ENCODE measurements at places on chromosomes 12 and 14.

DNA sequence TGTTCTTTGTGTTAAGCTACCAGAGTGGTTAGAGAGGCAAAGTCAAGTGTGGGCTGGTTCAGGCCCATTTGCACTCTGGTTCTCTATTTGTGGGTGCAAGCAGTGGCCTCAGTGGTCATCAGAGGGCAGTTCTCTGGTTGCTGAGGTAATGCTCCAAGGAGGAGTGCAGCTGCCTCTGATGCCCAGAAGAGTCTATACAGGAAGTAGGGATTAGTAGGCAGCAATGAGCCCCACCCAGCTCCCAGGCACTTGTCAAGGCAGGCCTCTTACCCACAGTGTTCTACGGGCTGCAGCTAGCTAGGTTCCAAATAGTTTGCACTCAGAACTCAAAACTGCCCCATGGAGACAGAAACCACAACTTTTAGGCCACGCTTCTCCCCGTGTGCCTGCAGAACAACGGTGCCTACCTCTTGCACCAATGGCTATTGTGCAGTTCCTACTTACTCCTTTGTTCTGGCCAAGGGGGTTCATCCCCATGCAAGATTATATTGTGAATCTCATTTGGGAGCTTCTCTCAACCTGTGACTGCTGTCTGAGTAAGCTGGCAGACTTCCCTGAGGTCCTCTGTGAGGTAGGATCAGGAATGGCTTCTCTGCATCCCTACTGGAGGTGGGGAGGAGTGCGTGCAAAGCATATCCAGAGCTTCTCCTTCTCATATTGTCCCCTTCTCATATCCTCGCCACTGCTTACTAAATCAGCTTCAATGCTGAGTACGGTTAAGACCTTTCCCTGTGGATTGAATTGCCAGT is 410.3 kb upstream of the LMO3 start:
- DNase-seq = no peak

DNA sequence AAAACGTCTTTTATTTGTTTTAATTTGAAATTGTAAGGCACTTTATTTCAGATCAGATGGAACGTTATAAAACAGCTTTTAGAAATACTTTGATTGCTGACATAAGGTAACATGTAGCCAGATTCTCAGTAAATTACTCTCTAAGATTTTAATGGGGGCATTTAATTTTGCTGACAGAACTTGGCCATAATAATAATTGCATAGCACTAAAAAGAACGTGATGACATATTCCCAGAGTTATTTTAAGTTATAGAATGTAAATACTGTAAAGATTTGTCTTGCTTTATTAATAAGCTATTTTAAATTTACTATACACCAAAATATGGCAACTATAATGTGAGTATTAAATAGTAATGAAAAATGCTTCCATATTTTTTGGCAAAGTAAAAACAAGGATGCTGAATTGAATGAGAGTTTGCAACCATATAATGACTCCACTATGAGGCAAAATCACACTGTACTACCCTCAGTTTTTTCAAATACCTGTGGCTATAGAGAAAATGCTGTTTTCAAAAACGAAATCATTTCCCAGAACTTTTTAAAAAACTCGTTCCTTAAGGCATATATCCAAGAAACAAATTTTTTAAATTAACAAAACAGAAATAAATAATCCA is 876 bp downstream of the LUM start:
- DNase-seq = no peak

- no peak for DNase-seq
Observed at GRCh38 chr14:81401420-81402122, 1.4 kb upstream of the STON2 start.

GRCh38 chr14:80844872-80845271 is 96.7 kb downstream of the CEP128 start:
- no peak for DNase-seq

- DNase-seq = no peak
Observed at GRCh38 chr14:57375156-57375555, 15.2 kb upstream of the NAA30 start.

GRCh38 chr14:62064751-62065323 is 302.6 kb downstream of the SNAPC1 start:
- no peak for DNase-seq
